Mucosa of gallbladder (tissue), 1 donor: ENCODE measurements at places on chromosomes 3 and 15. TPM values are rescaled to one million over a fixed set of nuclear protein-coding genes. Genes with fewer than 3 reads are reported as not detected.

GRCh38 chr15:90219421-90220141 lies 14.2 kb downstream of the CIB1 start:
- DNase-seq = no peak

DNA sequence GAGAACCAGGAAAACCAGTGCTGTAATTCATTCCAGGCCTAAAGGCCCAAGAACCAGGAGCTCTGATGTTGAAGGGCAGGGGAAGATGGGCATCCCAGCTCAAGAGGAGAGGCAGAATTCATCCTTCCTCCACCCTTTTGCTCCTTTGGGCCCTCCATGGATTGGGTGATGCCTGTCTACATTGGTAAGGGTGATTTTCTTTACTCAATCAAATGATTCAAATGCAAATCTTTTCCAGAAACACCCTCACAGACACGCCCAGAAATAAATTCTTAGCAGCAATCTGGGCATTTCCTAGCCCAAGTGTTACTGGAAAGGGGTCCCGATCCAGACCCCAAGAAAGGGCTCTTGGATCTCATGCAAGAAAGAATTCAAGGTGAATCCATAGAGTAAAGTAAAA lies 17.6 kb upstream of the APOD start:
- DNase-seq = no peak

DNA sequence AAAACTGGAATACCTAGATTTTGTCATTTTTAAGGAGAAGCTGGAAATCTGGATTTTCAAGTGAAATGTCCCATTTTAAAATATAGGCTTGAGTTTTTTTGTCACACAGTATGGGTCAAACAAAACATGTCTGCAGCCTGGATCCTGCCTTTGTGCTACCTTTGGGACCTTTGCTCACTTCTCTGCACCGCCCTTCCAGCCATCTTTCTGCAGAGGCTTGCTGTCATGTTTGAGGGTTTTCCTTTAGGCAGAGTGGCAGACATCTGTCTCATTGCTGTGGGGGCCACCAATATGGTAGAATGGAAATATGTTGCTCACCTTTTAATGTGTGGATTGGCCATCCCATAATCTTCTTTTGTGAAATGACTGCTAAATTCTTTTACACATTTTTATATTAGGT lies 136.3 kb downstream of the EEFSEC start:
- DNase-seq = peak; percentile 7

DNA sequence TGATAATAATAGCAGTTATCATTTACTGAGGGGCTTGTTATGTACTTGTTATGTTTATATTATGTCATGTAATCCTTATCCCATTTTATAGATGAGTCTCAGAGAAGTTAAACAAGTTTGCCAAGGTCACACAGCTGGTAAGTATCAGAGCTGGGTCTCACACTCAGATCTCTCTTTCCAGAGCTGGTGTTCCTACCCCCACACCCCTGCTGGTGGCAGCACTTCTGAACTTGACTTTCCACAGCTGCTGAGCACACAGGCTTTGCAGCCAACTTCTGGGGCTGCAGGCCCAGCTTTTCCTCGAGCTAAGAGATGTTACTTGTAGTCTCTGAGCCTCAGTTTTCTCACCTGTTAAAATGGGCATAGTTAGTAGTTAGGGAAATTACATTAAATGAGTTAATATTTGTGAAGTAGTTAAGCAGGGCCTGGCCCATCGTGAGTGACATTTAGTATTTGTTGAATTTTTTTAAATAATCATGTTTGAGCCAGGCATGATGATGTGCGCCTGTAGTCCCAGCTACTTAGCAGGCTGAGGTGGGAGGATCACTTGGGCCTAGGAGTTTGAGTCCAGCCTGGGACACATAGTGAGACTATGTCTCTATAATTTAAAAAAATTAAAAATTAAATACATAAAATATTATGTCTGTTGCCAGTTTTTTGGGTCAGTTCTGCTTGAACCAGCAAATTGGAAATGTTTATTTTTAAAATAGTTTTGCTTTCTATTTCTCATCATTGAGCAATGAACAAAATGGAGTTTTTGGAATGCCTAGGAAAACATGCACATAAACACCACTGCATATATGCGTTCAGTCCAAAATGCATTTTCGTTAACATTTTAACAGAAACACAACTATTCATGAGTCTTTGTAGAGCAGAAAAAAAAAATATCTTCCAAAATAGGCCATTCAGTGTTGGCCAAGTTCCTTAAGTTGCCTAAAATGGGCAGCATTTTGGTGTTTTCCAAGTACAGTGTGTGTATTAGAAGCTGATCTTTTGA lies 87.3 kb downstream of the SMAD6 start:
- DNase-seq = peak; percentile 59

DNA sequence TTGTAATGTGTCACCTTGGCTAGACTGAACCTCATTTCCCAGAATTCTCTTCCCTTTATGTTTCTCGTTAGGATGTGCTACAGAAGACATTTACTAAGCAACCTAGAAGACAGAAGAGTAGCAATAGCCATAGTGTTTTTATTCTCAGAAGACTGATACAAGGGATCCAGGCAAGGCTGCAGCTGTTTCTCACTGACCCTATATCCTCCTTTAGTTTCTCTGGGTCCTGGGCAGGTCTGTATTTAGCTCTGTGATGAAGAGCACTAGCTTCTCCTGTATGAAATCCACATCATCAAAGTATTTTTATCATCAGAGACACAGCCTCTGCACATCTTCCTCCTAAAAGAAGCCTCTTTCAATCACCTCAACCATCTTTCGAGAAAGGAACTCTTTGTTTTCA lies 72.5 kb downstream of the SUMF1 start:
- no peak for DNase-seq

GRCh38 chr3:108157273-108157672 lies 65.0 kb downstream of the IFT57 start:
- no peak for DNase-seq

DNA sequence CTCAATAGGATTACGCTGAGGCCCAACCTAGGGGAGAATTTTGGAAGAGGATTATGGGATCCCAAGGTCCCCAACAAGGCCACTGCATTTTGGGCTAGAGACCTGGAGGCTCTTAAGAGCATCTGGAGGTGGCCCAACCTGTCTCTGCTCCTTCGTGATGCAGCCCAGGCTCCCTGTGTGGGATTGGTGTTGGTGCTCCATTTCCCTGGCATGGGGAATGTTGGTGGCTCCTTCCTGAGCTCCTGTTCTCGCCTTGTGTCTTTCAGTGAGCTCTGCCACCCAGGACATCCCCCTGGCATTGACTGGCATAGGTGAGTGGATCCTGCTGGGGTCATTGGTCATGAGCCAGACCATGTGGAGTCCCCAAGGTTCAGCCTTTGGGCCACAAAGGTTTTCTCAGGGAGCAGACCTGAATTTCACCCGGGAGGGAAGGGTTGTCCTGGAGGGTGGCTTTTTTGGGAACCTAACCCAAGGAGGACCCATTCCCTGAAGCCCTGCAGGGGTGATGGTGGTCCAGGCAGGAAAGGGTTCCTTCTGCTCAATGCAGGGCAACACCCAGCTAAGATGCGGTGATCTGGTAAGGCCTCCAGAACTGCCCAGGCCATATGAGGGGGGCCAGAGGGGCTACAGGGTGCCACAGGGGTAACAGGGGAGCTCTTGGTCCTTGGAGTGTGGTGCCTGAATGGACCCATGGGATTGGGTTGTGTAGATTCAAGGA lies 202.5 kb downstream of the UBE3A start:
- DNase-seq = no peak

GRCh38 chr15:75738014-75738646 lies 25.5 kb upstream of the CSPG4 start:
- no peak for DNase-seq

GRCh38 chr3:42751609-42752008 lies 21.4 kb downstream of the CCDC13 start:
- no peak for DNase-seq

- DNase-seq = peak; percentile 21
Observed at GRCh38 chr3:160677459-160677881, 510 bp downstream of the ARL14 start.

The CFAP161 gene
- total RNA-seq = 0.17 TPM

The KLHL40 gene
- total RNA-seq = not detected

The TRPM1 gene
- not detected for total RNA-seq

The LRTM1 gene
- total RNA-seq = not detected

The ST8SIA2 gene
- total RNA-seq = 0.09 TPM

The FBXO22 gene
- 29.1 TPM for total RNA-seq

The NR1I2 gene
- 106 TPM for total RNA-seq

The ERICH6 gene
- 0.09 TPM for total RNA-seq

The RHO gene
- total RNA-seq = not detected

The WWTR1 gene
- 82.8 TPM for total RNA-seq

The ACTC1 gene
- 40.5 TPM for total RNA-seq

The TMC3 gene
- total RNA-seq = 0.06 TPM
